Fibroblast of the aortic adventitia (primary cell): ENCODE measurements at places on chromosomes 1 and 21. TPM values are rescaled to one million over a fixed set of nuclear protein-coding genes. Genes with fewer than 3 reads are reported as not detected.

The CHAF1B gene
- total RNA-seq, result 0.49 and 7.8 TPM in 2 replicates

The CYP4X1 gene
- 2.1 and 3.3 TPM in 2 replicates for total RNA-seq

The TAF13 gene
- 131 and 287 TPM in 2 replicates for total RNA-seq

The PLA2G4A gene
- 7.3 and 74.7 TPM in 2 replicates for total RNA-seq

The SELE gene
- total RNA-seq, result not detected in 2 replicates

The PKP1 gene
- under 0.01 and 0.08 TPM in 2 replicates for total RNA-seq

The LCE2A gene
- not detected in 2 replicates for total RNA-seq

The MTFR1L gene
- total RNA-seq, result 44.6 and 164 TPM in 2 replicates

The ZNF683 gene
- total RNA-seq, result not detected in 2 replicates

The KRTAP13-2 gene
- not detected in 2 replicates for total RNA-seq
